ENCODE measurements at places on chromosomes 4 and X.

DNA sequence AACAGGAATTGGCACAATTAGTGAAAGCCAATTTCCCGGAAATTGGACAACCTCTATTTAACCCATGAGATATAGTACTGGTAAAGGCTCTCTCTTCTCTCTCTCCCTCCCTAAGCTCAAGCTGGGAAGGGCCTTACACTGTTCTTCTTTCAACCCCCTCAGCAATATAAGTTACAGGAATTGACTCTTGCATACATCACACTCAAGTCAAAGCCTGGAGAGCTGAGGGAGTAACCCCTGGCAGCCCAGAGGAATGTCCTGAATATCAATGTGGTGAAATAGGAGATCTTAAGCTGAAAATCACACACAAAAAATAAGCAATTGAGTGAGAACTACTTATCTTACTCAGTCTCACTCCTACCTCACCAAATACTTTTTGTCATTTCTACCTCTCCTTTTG is 186.9 kb upstream of the SPOCK3 start:
- H3K4me3 ChIP-seq, result peak overlapping the region; percentile 28
- peaks cover 60% of the 10 kb centered on the region for H3K27me3 ChIP-seq
- H3K27ac ChIP-seq, result no peak overlapping the region
- no peaks in the 10 kb centered on the region for H3K36me3 ChIP-seq
- H3K4me1 ChIP-seq, result peaks cover 2% of the 10 kb centered on the region

- H3K4me3 ChIP-seq, result peak overlapping the region; percentile 89
- H3K27ac ChIP-seq, result no peak overlapping the region
- no peaks in the 10 kb centered on the region for H3K27me3 ChIP-seq
- H3K36me3 ChIP-seq, result peaks cover 37% of the 10 kb centered on the region
- no peak for DNase-seq
- H3K4me1 ChIP-seq, result no peaks in the 10 kb centered on the region
Measured at GRCh38 chr4:56976283-56976836, 1.0 kb downstream of the NOA1 start.

DNA sequence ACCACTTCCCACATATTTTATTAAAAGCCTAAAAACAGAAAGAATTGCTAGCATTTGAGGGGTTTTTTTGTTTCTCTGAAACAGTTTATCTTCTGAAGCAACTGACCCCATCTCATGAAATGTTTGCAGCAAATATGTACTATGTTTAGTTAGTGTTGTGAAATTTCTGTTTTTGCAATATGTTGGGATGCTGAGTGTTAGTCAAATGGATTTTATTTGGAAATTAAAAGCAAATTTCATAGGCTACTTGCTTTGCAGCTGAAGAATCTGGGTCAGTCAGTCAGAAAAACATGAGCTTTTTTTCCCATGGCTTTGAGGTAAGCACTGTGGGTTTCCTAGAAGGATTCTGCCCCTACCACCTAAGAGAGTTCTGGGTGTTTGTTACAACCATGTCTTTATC is 184.9 kb upstream of the DKK2 start:
- H3K36me3 ChIP-seq, result no peaks in the 10 kb centered on the region
- H3K4me1 ChIP-seq, result no peaks in the 10 kb centered on the region
- no peak for DNase-seq
- no peak overlapping the region for H3K27ac ChIP-seq

DNA sequence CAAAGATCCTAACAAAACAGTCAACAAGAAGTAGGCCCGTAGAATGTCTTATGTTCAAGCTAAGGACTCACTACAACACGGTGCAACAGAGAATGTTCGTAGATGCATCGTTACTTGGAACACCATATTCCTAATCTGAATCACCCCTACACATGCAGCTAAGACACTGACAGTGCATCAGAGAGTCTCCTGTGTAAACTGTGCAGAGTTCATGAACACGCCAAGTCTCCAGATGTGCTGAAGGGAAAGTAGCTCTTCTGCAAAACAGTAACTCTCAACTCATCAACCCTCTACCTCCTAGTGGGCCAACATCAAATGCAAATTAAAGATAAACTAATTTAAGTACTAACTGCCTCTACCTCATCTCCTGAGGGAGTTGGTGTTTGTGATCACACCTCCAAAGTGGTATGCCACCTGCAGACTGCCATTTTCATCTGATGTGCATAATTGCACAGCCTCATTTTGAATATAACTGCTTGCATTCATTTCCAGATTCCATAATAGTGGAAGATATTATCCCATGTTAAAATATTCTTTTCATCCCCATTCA is 73.5 kb downstream of the MOSPD2 start:
- no peaks in the 10 kb centered on the region for H3K4me1 ChIP-seq
- no peaks in the 10 kb centered on the region for H3K27me3 ChIP-seq
- H3K36me3 ChIP-seq, result no peaks in the 10 kb centered on the region
- no peak overlapping the region for H3K27ac ChIP-seq
- no peak overlapping the region for H3K4me3 ChIP-seq

GRCh38 chr4:13821522-13821921 is 194.0 kb upstream of the BOD1L1 start:
- H3K4me1 ChIP-seq, result no peaks in the 10 kb centered on the region
- DNase-seq, result peak; percentile 69
- no peak overlapping the region for H3K27ac ChIP-seq
- no peaks in the 10 kb centered on the region for H3K27me3 ChIP-seq

DNA sequence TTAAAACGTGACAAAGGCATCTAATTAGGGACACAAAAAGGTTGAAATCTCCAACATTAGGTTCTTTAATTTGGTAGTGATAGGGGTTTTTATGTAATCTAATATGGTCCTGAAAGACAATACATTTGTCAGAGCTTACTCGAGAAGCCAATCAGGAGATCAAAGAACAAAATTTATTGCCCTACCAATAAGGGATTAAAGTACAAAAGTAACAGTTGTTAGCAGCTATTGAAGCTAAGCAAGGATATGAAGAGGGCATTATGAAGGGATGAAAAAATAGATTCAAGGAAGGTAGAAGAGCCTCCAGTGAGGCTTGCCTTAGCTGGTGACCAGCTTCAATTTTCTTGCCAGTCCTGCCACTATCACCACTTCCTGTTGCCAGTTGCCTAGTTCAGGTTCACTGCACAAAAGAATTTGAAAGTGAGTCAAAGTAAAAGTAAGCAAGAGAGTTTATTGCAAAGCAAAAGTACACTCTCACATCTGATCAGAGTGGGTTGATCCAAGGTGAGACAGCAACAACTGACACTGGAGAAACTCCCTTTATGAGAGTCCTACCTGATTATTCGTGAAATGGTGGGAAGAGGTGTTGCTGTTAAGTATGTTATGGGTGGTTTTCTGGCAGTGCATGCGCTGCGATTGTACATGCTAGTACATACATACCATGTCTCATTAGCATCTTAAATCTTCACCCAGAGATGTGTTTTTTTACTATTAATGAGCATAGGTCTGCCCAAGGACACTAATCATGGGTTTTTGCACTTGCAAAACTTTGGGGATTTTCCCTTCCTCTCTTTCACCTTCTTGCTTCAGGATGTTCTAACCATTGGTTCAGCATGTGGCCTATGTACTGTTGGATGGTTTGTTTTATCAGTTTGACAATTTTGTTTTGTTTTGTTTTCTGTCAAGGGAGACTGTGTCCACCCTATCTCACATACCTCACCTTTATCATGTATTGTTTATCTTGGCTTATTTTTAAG is 263.2 kb upstream of the ITM2A start:
- no peaks in the 10 kb centered on the region for H3K27me3 ChIP-seq
- no peaks in the 10 kb centered on the region for H3K36me3 ChIP-seq
- no peak overlapping the region for H3K4me3 ChIP-seq

- peaks cover 65% of the 10 kb centered on the region for H3K27me3 ChIP-seq
- peaks cover 3% of the 10 kb centered on the region for H3K4me1 ChIP-seq
- no peaks in the 10 kb centered on the region for H3K36me3 ChIP-seq
- no peak overlapping the region for H3K4me3 ChIP-seq
- DNase-seq, result no peak
Measured at GRCh38 chr4:111997785-111998184, 147.5 kb upstream of the FAM241A start.

GRCh38 chr4:153649572-153649991 is 34.5 kb upstream of the TLR2 start:
- H3K27me3 ChIP-seq, result no peaks in the 10 kb centered on the region
- no peak overlapping the region for H3K4me3 ChIP-seq
- no peak for DNase-seq
- H3K36me3 ChIP-seq, result no peaks in the 10 kb centered on the region

DNA sequence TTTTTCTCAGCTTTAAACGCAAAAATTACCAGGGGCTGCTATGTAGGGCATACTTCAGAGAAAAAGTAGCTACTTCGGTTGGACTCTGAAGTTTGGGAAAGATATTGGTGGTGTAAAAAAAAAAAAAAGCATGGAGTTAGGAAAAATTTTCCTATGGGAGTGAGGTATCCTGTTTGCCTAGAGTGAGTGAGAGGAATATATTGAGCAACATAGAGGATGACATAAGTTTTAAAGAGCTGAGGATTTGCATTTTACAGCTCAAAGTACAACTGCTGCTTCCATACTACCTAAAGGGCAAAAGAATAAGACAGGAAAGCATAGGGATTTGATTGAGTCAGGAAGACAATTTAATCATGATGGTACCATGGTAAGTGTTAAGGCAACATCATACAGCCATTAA is 7.3 kb downstream of the GPRASP1 start:
- no peak overlapping the region for H3K4me3 ChIP-seq
- H3K27me3 ChIP-seq, result no peaks in the 10 kb centered on the region
- no peaks in the 10 kb centered on the region for H3K36me3 ChIP-seq
- DNase-seq, result no peak
- H3K4me1 ChIP-seq, result no peaks in the 10 kb centered on the region

DNA sequence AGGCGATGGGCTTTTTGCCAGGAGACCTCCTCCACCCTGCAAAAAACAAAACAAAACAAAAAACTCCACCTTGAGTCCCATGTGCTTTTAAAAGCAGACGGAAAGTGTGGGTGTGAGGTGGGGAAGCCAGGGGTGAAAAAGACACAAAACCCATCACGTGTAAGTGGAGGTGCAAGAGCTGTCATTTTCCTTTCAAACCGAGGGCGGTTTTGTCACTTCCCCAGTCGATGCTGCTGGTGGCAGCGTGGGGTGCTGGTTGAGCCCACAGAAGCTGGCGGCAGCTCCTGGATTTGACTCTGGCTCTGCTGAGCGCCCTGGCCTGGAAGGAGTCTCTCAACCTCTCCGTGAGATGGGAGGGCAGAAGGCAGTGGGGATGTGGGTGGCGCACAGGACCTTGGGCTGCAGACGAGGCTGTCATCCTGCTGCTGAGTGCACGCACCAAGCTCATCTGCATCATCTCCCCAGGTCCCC is 110.0 kb downstream of the PSAPL1 start:
- peaks cover 16% of the 10 kb centered on the region for H3K27me3 ChIP-seq
- H3K27ac ChIP-seq, result no peak overlapping the region
- H3K36me3 ChIP-seq, result no peaks in the 10 kb centered on the region
- no peaks in the 10 kb centered on the region for H3K4me1 ChIP-seq

- H3K36me3 ChIP-seq, result no peaks in the 10 kb centered on the region
- no peaks in the 10 kb centered on the region for H3K4me1 ChIP-seq
- no peaks in the 10 kb centered on the region for H3K27me3 ChIP-seq
- DNase-seq, result no peak
- no peak overlapping the region for H3K27ac ChIP-seq
- no peak overlapping the region for H3K4me3 ChIP-seq
Measured at GRCh38 chrX:44096666-44097065, 123.5 kb upstream of the NDP start.

DNA sequence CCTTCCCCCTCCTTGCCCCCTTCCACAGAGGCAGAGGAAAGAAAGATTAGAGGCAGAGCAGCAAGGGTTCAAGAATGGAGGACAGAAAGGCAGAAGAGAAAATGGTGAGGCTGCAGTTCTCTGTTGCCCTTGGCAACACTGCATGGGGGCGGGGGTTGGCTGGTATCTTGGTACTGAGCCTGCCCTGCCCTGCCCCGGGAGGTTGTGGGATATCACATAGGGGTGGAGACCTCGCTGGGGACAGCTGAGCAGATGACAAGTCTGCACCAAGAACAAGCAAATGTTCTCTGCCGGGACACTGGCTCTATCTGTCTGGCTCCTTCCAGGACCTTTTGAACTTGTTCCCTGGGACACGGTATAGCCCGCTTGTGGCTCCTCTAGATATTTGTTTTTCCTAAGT is 39.8 kb downstream of the NHS start:
- peak; percentile 79 for DNase-seq
- H3K4me1 ChIP-seq, result no peaks in the 10 kb centered on the region
- H3K27ac ChIP-seq, result peak overlapping the region; percentile 50
- no peaks in the 10 kb centered on the region for H3K27me3 ChIP-seq
- no peaks in the 10 kb centered on the region for H3K36me3 ChIP-seq
- peak overlapping the region; percentile 61 for H3K4me3 ChIP-seq

GRCh38 chr4:185920171-185920570 is 108.2 kb upstream of the SORBS2 start:
- no peaks in the 10 kb centered on the region for H3K4me1 ChIP-seq
- DNase-seq, result no peak
- H3K4me3 ChIP-seq, result no peak overlapping the region
- no peaks in the 10 kb centered on the region for H3K36me3 ChIP-seq
- no peaks in the 10 kb centered on the region for H3K27me3 ChIP-seq

DNA sequence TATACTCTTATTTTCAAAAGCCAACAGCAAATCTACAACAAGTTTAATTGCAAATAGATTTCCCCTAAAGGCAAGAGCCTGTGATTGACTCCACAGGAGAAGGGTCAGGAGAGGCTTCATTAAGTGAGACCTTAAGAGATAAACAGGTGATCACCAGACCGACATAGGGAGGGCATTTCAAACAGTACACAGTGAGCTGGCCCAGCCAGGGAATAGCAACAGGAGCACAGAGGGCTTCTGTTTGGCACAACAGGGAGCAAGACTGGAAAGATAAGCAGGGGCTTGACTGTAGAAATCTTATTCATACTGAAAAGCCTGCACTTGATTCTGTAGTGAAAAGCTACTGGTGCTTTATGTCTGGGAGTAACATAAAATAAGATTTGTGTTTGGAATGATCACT is 3.9 kb downstream of the RUFY3 start:
- H3K4me3 ChIP-seq, result no peak overlapping the region
- H3K4me1 ChIP-seq, result no peaks in the 10 kb centered on the region
- no peaks in the 10 kb centered on the region for H3K36me3 ChIP-seq
- no peaks in the 10 kb centered on the region for H3K27me3 ChIP-seq

DNA sequence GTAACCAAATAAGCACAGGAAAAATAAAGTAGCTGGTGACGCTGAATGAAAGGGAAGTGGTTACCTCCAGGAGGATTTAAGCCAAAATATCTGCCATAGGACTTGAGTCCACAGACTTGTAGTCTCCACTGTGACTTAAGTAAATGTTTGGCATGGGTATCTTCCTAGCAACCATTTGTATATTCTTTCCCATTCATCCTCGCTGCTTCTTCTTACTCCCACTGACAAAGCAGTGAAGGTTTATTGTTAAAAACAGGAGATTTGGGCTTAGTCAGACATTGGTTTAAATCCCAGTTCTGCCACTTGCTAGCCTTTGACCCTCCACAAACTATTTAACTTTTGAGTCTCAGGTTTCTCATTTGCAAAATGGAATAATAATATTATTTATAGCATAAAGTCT is 22.3 kb downstream of the COL4A6 start:
- H3K27ac ChIP-seq, result no peak overlapping the region
- no peak for DNase-seq
- H3K36me3 ChIP-seq, result peaks cover 3% of the 10 kb centered on the region
- H3K4me1 ChIP-seq, result peaks cover 12% of the 10 kb centered on the region
- H3K27me3 ChIP-seq, result no peaks in the 10 kb centered on the region

DNA sequence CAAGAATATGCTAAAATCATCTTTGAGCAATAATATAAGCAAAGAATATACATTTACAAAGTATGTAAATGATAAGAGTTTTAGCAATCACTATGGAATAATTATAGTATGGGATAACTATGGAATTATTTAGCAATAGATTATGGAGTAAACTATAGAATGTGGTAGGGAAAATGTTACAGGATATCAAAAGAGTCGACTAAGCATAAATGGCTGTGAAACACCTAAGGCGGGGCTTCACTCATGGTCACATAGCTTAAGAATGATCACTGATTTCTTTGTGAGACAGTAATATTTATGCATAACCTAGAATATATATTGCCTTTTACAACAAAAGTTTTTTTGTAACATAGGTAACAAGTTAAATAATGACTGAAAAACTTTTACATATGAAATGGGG is 2049.7 kb downstream of the ARAP2 start:
- no peak for DNase-seq
- no peak overlapping the region for H3K27ac ChIP-seq
- no peaks in the 10 kb centered on the region for H3K4me1 ChIP-seq
- H3K4me3 ChIP-seq, result no peak overlapping the region
- H3K36me3 ChIP-seq, result no peaks in the 10 kb centered on the region
